ENCODE measurements at places on chromosomes 1 and 21. TPM values are rescaled to one million over a fixed set of nuclear protein-coding genes. Genes with fewer than 3 reads are reported as not detected.

The TRIM17 gene
- polyA plus RNA-seq = 5.3 TPM

GRCh38 chr1:68180441-68181164 lies 51.7 kb downstream of the WLS start:
- no peak for DNase-seq

DNA sequence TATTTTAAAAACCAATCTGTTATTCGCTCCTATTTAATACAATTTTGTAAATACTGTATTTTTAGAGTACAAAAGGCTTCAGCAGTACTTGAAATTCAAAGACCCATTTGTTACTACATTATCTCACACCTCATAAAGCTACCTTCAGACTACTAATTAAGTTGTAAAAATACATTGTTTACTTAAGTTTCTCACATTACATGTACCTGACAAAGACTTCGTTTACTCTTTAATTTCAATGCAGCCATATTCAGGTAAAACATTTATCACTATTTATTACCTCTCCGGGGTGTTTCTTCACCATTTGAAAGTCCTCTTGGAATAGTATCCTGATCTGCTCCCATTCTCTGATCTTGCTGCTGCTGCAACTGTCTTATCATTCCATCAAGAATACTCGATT lies 55.2 kb downstream of the BRWD1 start:
- DNase-seq = peak; percentile 4

DNA sequence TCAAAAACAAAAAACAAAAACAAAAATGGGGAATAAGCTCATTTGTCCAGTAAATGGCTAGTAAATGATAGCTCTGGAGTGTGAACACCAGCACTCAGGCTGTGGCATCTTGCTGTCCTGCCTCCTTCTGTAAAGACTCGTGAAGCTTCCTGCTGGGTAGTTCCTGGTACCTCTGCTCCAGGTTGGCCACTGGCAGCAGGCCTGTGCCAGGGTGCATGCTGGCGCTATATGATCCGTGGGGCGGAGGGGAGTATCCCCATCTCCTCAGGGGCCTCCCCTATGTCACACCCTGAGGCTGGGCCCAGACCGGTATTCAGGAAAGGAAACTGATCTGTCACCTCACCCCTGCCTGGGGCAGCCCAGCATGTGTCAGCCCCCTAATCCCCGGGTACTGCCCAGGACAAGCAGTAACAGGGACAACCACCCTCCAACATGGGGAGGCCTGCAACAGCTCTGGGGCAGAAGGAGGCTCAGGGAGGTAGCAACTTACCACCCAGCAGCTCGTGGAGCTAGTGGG lies 14.1 kb downstream of the ALPL start:
- DNase-seq = no peak

- no peak for DNase-seq
These were observed 60.5 kb downstream of the MAP3K7CL start for GRCh38 chr21:29190923-29191331.
